ENCODE measurements at places on chromosomes 7 and 10. TPM values are rescaled to one million over a fixed set of nuclear protein-coding genes. Genes with fewer than 3 reads are reported as not detected.

TMEM60 gene
- 10.0 TPM for total RNA-seq

GPC2 gene
- not detected for total RNA-seq

CDHR1 gene
- not detected for total RNA-seq

UCMA gene
- not detected for total RNA-seq

OR2A1 gene
- total RNA-seq = not detected

PRSS37 gene
- not detected for total RNA-seq

PRRT4 gene
- 0.56 TPM for total RNA-seq

ABCC2 gene
- 1.8 TPM for total RNA-seq

STAG3 gene
- 0.87 TPM for total RNA-seq

TSPAN12 gene
- 0.88 TPM for total RNA-seq

POM121 gene
- 14.1 TPM for total RNA-seq

CDC14C gene
- not detected for total RNA-seq

UPP1 gene
- 9.7 TPM for total RNA-seq

SPAM1 gene
- total RNA-seq = not detected

KNDC1 gene
- total RNA-seq = 0.29 TPM

ACTL6B gene
- not detected for total RNA-seq

LBX1 gene
- total RNA-seq = not detected

SPDYE2B gene
- total RNA-seq = not detected

SFTPA1 gene
- total RNA-seq = not detected

PTN gene
- total RNA-seq = 6.7 TPM

COL13A1 gene
- total RNA-seq = 7.6 TPM

ELFN1 gene
- 0.68 TPM for total RNA-seq

CHN2 gene
- total RNA-seq = 0.93 TPM

FGFR2 gene
- not detected for total RNA-seq

ZMIZ1 gene
- 44.5 TPM for total RNA-seq

RNF133 gene
- total RNA-seq = 0.29 TPM

ELAPOR2 gene
- total RNA-seq = 3.1 TPM

BTBD16 gene
- total RNA-seq = not detected

ZNF727 gene
- total RNA-seq = 0.20 TPM

SPDYE3 gene
- total RNA-seq = not detected

ZCCHC24 gene
- total RNA-seq = 88.7 TPM

THSD7A gene
- 0.94 TPM for total RNA-seq

KIF11 gene
- 3.2 TPM for total RNA-seq

HMX3 gene
- total RNA-seq = not detected

MYOF gene
- total RNA-seq = 136 TPM

OR2A7 gene
- 0.20 TPM for total RNA-seq

CNPY1 gene
- not detected for total RNA-seq

AGR3 gene
- not detected for total RNA-seq

GIMAP1 gene
- 0.20 TPM for total RNA-seq

Data from cardiac ventricle fibroblast (primary cell).